ENCODE measurements at places on chromosomes 5 and 9.

- no peaks in the 10 kb centered on the region for H3K36me3 ChIP-seq
- H3K27ac ChIP-seq = peak overlapping the region; percentile 28
- peaks cover 6% of the 10 kb centered on the region for H3K4me1 ChIP-seq
- H3K27me3 ChIP-seq = no peaks in the 10 kb centered on the region
- DNase-seq = no peak
Observed at GRCh38 chr9:113462781-113463286, 693 bp upstream of the RGS3 start.

GRCh38 chr9:107067739-107068416 lies 204.9 kb downstream of the ZNF462 start:
- H3K4me3 ChIP-seq = no peak overlapping the region
- no peaks in the 10 kb centered on the region for H3K36me3 ChIP-seq
- no peaks in the 10 kb centered on the region for H3K27me3 ChIP-seq
- no peak for DNase-seq

DNA sequence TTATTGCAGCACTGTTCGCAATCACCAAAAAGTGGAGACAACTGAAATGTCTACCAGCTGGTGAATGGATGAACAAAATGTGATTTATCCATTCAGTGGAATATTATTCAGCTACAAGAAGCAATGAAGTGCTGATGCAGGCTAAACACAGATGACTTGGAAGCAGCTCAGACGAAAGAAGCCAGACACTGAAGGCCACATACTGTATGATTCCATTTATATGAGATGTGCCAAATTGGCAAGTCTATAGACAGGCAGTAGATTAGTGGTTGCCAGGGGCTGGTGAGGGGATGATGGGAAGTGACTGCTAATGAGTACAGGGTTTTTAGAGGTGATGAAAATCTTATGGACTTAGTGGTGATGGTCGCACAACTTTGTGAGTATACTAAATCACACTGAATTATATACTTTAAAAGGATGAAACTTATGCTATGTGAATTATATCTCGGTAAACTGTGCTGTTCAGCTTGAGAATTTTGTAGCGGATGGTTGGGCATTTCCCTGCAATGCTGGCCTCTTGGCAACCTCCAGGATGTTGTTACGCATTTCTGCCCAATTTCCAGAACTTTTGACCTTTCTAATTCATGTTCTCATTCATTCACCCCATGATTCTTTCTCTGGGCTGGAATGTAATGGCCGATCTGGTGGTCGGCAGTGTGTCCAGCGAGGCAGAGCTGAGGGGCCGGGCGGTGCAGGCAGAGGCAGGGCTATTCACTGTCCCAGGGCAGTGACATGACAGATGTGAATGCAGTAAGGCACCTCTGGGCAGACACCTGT lies 22.0 kb upstream of the WNK2 start:
- no peaks in the 10 kb centered on the region for H3K27me3 ChIP-seq
- H3K27ac ChIP-seq = no peak overlapping the region
- peaks cover 3% of the 10 kb centered on the region for H3K4me1 ChIP-seq
- DNase-seq = no peak

DNA sequence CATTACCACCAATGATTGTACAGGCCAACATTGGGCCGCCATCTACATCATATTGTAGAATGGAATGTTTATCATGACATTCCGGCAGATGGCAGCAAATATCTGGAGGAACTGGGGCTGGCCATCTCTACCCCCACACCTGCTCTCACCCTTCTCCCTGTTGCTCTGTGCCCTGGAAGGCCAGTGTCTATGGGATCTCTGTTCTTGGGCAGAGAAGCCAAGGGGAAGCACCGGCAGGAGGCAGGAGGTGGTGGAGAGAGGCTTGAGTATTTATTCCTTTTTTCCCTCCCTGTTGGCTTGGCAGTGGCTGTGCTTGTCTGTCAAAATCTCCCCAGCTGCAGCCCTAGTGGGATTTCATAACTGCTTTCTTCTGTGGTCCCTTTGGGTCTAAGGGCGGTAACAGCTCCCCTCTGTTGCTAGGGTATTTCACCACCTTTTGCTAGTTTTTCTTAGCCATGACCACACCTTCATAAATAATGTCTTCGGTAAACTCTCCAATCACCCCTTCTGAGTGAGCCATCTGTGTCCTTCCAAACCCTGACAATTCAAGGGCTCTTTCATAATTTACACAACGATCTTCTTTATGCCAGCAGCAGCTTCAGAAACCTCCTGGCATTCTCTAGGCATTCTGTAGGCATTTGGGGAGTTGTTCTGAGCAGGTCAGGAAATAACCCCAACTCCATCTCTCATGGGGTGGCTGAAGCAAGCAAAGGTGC lies 225.8 kb downstream of the MELK start:
- no peak overlapping the region for H3K27ac ChIP-seq
- H3K36me3 ChIP-seq = no peaks in the 10 kb centered on the region
- no peaks in the 10 kb centered on the region for H3K4me1 ChIP-seq
- DNase-seq = peak; percentile 22
- H3K4me3 ChIP-seq = no peak overlapping the region

All from cardiac muscle cell (in vitro differentiated cells and primary cell).